Mucosa of descending colon (tissue), 3 donors: ENCODE measurements at places on chromosomes 6 and 20. TPM values are rescaled to one million over a fixed set of nuclear protein-coding genes. Genes with fewer than 3 reads are reported as not detected.

DNA sequence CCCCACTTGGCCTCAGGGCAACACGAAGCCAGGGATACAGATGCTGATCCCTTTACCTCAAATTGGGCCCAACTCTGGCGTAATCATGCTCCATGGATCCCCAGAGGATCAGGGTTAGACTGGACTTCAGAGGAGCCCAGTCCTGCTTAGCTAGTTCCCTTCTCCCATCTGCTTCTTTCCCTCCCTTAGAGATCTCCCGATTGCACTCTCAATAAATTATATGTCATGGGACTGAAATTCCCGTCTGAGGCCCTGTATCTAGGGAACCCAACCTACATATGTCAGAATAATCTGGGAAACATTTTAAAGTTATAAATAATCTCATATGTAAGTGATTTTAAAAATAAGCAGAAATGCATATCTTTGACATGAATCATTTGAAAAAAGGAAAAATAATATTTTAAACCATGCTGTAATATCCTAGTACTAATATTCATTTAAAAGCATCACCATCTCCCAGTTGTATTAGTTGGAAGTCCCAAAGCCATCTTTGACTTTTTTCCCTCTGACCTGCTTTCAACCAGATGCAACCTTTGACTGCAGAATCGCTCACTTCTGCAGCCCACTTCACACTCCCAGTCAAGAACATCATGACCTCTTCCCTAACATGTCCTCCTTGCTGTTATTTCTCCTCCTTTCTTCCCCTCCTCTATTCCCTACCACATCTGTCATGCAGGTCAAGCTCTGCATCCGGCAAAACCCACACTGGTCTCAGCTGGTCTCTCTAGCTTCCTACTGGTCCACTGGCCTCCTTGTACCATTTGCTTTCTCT lies 393.6 kb downstream of the BTBD3 start:
- no peak for DNase-seq

DNA sequence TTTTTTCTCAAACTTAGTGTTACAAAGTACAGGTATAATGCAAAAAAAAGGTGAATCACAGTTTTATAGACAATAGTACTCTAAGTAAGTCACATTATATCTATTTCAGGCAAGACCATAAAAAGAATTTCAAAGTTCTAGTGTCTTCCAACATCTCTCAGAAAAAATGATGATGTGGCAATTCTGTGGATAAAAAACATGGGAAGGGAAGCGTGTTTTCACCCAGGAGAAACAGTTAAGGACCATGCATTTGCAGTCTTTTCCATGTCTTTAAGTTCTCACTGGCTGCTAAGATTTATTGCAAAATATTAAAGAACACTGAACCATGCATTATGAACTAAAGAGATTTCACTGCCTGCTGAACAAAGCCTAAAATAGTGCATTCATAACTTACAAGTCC lies 1.8 kb downstream of the SSR1 start:
- no peak for DNase-seq

Gene TREM2
- total RNA-seq: 1.3 TPM

DNA sequence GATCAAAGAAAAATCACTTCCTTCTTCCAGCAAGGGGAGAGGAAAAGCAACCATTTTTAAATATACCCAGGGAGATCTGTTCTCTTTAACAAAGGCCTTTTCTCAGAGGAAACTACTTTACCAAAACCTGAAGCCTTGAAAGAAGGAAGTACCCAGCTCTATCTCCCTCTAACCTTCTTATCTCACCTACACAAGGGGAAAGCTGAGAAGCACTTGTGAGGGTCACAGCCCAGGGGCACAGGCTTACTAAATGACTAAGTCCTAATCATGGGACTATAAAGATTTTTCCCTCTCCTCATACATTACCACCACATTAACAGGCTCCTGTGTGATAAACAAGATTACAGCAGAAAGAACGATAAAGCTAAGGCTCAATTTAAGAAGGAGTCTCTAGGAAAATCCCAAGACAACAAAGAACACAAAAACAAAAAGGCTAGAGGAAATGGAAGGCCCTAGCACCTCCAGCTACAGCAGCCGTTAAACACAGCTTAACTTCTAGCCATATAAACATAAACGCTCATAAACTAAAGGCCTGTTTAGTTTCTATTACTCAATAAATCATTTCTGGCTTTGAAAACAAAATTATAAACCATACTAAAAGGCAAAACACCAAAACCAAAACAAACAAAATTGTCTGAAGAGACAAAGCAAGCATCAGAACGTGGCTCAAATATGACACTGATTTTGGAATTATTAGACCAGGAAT lies 284.9 kb upstream of the ECI2 start:
- no peak for DNase-seq

GRCh38 chr6:33700391-33701050 lies 11.0 kb downstream of the UQCC2 start:
- peak; percentile 82 for DNase-seq

DNA sequence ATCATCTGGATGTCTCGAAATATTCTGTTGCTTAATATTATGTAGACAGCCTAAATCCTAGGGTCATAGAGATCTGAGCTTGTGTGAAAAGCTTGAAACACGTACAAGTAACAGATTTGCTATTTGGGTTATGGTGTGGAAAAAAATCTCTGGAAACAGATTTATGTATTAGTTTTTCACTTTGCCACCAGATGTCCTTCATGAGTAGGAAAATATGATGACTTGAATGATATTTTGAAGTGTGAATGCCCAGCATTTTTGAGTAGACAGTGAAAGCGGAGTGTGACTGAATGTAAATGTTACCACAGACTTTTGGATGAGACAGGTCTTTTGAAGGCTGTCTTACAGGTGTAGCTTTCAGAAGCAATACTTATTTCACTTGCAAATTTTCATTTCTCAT lies 4.2 kb upstream of the BMP6 start:
- DNase-seq: no peak
